Stimulated activated naive CD8-positive, alpha-beta T cell treated with anti-CD3 and anti-CD28 coated beads, Interleukin-15, Interleukin-2, amounts not matched to agents 100 U/mL and 50 U/mL, for 24 hours (primary cell): ENCODE measurements at places on chromosomes 7 and 10.

GRCh38 chr7:135239263-135239662 lies 5.6 kb downstream of the STRA8 start:
- DNase-seq, result no peak

GRCh38 chr7:158309868-158310763 lies 277.5 kb downstream of the PTPRN2 start:
- no peak for DNase-seq

DNA sequence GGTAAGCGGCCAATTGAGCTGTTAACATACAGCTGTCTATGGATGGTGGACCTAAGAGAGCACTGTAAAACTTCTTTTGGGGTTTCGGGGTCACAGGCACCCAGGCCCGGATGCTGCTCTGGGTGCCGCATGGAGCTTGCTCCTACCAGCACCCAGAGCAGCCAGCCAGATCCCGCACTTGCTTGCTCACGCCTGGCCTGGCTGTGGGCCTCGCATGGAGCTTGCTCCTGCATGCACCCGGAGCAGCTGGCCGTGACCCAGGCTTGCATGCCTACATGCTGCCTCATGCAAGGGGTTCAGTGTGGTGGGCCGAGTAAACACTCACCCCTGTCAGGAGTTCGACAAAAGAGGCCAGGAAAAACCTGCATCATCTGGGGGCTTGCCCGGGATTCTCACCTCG lies 896.9 kb downstream of the SORCS1 start:
- DNase-seq, result no peak

- DNase-seq, result no peak
Measured at GRCh38 chr7:33702514-33703054, 202.8 kb upstream of the BMPER start.

DNA sequence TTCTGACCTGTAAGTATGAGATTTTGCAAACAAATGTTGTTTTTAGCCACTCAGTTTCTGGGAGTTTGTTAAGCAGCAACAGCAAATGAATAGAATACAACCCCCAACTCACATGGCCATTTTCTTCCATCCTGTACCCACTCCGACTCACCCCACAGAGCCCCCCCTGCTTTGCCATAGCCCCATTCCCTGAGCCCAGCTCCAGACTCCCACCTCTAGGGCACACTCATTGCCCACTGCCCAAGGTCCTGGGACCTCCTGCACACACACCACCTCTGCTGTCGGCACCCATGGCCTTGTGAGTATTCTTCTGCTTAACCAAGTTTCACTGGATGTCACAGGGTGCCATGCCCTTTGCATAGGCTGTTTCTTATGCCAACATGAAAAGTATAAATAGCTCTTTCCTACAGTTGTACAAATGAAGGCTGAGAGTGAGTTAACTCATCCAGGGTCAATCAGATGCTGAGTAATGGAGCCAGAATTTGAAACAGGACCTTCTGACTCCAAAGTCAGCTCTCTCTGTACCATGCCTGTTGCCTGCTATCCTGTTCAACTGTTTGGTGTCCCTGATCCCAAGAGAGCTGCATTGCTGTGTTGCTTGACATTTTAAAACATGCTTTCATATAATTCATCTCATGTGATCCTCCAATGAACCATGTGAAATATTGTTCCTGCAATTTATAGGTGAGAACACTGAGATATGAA lies 367.8 kb upstream of the ZMIZ1 start:
- DNase-seq, result no peak

- no peak for DNase-seq
Measured at GRCh38 chr10:2925631-2926030, 141.7 kb upstream of the PFKP start.

DNA sequence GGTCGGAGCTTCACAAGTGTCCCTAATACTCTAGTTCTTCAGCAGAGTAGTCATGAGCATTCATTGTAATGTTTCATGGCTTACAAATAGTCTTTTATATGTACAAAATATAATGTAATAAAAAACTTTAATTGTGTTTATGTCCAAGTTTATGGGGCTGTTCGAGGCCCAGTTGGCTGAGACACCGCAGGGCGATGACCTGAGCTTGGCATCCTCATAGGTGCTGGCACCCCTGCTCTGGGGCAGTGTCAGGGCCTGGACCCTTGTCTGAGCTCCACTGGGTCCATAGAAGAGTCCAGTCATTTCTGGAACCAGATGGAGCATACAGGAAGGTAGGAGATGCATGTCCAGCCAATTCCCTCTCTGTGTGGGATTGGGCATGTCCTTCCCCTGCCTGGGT lies 12.9 kb upstream of the ZMIZ1 start:
- DNase-seq, result no peak

- DNase-seq, result no peak
Measured at GRCh38 chr10:42776681-42777080, 5.9 kb upstream of the BMS1 start.
